ENCODE measurements at places on chromosomes 16 and 17.

DNA sequence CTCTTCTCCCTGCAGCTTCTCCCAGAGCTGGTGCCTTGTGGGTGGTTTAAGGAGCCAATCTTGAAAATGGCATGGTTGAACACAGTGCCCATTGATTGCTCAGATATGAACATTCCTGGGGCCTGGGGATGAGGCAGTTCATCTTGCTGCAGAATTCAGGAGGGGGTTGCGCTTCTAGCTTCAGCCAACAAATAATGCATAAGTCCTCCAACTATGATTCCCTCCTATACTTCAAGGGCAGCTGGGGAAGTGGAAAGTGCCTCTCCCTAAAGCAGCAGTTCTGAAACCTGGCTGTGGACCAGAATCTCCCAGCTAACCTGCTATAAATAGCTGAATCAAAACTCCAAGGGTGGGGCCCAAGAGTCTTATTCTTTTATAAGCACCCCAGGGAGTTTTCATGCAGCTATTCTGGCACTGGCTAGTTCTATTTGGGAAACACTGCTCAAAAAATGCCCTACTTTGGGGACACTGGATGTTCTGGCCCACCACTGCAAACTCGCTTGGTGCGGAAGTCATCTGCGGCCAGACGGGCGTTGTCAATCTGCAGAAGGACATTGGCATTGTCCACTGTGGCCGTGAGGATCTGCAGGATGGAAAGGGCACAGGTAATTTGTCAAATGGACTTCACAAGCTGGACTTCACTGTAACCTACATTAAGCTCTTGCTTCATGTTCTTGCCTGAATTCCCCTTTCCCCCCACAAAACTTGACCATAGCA, 130.3 kb downstream of the CCDC144A start:
- peak; percentile 87 for DNase-seq

- DNase-seq: peak; percentile 93
Measured at GRCh38 chr17:20284570-20285295, 182.6 kb downstream of the LGALS9B start.

GRCh38 chr16:2438121-2438520, 8.9 kb downstream of the CCNF start:
- no peak for DNase-seq

GRCh38 chr16:3317315-3317999, 12.2 kb downstream of the ZNF75A start:
- no peak for DNase-seq

DNA sequence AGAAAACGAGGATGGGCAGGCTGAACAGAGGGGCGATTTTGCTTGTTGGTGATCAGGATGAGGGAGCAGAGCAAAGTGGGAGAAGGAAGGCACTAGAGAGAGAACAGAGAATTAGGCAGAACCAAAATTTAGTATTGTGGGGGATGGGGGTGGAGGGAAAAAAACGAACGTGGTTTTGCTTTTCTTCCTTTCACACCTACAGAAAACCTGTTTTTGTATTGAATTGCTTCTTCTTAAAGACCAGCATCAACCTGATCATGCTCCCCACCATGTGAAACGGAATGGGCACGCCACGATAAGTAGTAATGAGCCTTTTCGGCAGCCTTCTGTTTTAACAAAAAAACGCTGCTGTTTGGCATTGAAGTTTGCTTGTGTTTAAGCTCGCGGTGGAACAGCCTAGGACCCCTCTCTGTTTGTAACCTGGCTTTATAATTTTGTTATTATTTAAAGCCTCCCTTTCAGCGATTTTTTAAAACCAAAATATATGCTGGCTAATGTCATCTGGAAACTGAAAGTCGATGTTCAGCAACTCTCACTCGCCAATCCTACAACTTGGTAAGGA, 36.8 kb downstream of the ERCC4 start:
- DNase-seq: no peak

Data from umbilical cord (tissue), 2 donors.